Effector memory CD4-positive, alpha-beta T cell (primary cell): ENCODE measurements at places on chromosomes 16 and 17.

- no peak for DNase-seq
These were observed 136.9 kb downstream of the MAP2K6 start for GRCh38 chr17:69551212-69552010.

DNA sequence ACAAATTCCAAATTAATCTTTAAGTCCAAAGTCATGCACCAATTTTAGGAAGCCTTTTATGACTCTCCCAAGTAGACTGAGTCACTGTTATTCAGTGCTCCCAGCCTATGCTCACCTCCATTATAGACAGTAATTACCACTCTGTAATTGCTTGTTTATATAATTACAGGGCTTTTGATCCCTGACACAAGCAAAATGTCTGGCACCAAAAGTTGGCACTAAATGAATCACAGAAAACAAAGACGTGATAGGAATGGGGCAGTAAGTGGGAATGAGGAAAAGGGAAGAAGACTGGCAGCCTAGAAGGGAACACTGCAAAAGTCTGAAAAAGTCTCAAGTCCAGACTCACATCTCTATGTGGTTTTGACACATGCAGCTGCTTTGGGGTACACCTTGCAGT, 94.1 kb downstream of the SLC39A11 start:
- DNase-seq: no peak

GRCh38 chr16:81413245-81413990, 31.2 kb upstream of the CMIP start:
- no peak for DNase-seq

- DNase-seq: no peak
These were observed 34.6 kb downstream of the CYTH1 start for GRCh38 chr17:78747488-78747887.

- DNase-seq: no peak
These were observed 4.4 kb downstream of the FDXR start for GRCh38 chr17:74868251-74868907.

DNA sequence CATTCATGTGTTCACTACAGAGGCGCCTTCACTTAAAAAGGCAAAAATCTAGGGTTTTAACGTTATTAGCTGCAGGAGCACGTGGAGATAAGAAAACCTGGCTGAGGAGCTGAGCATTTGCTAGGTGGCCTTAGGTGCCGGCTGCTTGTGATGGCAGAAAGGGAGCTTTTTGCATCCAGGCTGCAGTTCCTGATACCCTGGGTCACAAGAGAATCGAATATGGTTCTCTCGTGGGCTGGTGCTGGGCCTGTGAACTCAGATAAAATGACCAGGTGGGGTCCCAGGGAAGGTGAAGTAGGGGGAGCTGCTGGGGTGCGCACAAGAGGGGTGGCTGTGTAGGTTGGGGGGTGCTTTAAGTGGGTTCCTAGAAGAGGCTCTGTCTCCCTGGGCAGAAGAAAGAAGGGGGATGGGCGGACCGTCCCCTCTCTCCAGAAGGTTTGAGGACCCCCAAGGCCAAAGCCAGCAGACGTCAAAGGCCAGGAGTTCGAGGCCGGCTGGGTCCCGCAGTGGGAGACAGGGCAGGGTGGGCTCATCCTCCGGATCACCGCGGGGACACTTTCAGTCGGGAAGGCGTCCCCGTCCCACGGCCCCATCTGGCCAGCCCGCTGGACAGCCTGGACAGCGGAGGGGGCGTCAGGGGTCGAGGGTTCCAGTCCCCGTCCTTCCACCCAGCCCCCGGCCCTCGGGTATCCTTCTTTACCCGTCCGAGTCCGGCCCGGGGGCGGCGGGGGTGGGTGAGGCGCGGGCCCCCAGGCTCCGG, 740 bp upstream of the CMIP start:
- DNase-seq: no peak

GRCh38 chr16:59170099-59170712, 436.1 kb upstream of the GOT2 start:
- no peak for DNase-seq

DNA sequence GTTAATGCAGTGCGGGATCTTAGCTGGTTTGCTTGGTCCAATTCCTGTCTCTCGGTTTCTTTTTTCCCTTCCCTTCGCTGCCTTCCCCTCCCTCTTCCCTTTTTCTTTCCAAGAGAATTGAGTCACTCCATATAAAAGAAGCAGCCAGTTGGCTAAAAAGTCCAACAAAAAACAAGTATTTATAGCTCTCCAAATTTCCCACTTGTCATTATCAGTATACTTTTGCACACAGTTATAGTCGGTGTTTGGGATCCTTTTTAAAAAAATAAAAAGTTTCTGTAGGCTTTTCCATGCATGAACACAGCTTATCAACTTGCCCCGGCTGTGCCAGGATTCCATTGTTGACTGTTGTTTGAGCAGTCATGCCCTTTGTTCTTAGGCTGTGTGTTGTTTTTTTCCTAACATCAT, 24.9 kb downstream of the HMOX2 start:
- no peak for DNase-seq

DNA sequence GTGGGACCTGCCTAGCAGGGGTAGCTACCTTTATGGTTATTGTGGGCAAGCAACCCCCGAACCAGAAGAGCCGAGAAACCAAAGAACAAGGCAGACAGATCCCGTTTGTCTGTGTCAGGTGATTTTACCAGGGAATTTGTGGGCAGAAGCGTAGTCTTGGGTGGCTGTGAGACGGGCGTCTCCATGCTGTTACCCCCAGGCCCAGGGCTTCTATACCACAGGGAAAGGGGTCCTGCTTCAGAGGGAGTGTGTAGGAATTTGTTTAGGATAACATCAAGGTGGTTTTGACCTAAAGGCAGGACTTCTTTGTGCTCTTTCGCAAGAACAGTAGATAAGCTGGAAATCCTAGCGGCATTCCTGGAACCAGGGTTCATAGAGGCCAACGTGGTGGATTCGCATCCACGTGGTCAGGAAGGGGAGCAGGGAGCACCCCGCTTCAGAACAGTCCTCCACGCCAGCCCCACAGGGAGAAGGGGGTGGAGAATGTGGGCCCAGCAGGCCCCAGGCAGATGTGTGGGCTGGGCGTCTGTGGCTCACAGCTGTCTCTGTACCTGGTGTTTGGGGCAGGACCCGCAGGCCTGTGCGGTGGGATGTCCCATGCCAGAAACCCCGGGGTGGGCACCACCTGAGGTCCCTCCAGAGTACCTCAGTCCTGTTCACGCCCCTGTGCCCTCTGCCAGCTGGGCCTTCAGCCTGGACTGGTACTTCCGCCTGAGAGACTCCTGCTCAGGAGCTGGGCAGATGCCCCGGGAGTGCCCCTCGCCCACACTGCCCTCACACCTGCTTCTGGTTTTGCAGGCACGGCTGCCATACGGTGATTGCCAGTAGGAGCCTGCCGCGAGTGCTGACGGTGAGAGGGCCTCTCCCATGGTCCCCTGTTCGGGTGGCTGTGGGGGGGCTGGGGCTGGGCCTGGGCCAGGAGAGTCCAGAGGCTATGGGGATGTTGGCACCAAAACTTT, 4.1 kb downstream of the DECR2 start:
- no peak for DNase-seq

GRCh38 chr16:82900559-82900958, 273.8 kb downstream of the CDH13 start:
- no peak for DNase-seq

DNA sequence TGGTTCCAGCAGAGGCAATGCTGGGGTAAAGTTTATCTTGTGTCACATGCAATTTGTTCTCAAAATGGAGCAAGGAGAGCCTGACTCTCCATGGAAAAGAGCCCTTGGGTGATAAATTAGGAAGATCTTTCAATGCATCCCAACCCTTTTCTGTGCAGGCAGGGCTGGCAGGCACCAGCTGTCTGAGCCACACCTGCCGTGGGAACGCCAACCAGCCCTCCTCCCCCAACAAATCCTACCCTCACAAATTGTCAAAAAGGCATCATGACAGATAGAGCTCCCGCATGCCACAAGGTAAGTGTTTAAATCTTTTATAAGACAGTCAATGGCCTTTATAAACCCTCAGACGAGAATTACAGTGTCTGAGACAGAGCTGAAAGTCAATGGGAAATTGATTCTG, 418.5 kb upstream of the CDH5 start:
- no peak for DNase-seq

DNA sequence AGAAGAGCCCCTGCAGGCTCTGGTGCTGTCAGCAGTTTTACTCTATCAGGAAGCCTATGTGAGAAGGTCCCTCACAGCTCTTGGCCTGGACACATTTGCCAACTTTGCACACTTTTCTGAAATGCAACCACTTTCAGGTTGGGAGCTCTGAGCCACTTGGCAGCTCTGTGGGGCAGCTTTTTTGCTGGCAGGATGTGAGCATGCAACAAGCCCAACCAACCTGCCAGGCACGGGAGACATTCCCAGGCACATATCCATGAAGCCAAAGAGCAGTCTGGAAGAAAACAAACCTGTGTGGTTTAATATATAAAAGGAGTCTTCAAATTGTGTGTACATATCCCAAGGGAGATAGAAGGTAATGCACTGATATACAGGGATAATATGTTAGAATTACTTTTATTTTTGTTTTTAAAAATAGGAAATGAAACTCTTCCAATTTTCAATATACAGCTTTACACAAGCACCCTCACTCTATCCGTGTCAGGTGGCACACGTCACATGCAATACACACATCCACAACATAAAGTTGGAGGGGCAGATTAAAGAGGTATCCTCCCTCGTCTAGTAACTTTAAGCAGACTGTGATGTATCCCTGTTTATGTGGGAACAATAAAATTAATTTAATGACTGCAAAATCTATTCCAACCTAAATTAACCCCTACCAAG, 57.4 kb upstream of the COX10 start:
- DNase-seq: no peak

DNA sequence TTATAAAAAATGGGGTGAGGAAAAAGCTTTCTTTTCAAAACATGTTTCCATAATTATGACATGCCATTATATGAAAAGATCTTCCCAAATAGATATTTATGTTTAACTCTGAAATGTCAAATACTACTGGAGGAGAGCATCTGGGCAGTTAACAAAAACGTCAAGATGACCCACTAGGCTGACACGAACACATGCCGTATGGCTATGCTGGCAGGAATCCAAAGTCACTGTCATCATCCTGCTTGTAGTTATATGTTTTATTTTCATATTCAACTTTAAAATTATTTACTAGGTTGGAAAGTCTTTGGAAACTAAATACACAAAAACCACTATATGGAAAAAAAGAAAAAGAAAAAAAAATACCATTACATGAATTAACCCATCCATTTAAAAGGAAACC, 27.3 kb downstream of the ANKFY1 start:
- DNase-seq: no peak

GRCh38 chr17:37305406-37305905, 70.3 kb upstream of the C17orf78 start:
- DNase-seq: no peak

- DNase-seq: no peak
These were observed 6.8 kb downstream of the ZNF207 start for GRCh38 chr17:32356750-32357149.

DNA sequence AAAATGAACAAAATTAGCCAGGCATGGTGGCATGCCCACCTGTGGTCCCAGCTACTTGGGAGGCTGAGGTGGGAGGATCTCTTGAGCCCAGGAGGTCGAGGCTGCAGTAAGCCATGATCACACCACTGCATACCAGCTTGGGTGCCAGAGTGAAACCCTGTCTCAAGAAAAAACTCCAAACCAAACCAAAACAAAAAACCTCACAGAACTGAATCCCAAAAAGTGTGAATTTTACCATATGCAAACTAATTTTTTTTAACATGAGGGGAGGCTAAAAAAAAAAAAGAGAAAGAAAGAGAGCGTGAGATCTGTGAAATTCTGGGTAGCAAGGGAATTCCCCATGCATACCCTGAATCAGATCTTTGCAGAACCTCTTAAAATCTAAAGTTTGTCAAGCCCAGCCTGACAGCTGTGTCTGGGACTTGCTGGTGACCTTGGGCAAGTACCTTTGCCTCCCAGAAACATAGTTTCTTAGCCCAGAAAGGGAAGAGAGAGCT, 17.1 kb upstream of the CDH1 start:
- no peak for DNase-seq

GRCh38 chr16:16828913-16829398, 450.0 kb downstream of the NPIPA7 start:
- DNase-seq: no peak

DNA sequence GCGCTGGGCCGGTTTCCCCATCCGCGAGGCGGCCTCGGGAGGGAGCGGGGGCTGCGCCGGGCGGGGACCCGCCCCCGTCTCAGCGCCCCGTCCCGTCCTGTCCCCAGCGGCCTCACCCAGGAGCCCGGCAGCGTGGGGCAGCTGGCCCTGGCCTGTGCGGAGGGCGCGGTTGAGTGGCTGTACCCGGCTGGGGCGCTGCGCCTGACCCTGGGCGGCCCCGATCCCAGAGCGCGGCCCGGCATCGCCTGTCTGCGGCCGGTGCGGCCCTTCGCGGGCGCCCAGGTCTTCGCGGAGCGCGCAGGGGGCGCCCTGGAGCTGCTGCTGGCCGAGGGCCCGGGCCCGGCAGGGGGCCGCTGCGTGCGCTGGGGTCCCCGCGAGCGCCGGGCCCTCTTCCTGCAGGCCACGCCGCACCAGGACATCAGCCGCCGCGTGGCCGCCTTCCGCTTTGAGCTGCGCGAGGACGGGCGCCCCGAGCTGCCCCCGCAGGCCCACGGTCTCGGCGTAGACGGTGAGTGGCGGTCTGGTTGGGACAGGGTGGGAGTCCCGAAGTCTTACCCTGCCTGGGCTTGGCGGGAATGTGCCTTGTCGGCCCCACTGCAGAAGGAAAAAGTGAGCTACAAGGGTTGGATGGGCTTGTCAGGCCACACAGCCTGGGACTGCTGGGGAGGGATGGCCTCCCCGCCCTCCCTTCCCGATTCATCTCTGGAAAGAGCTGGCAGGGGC, 720 bp downstream of the METRN start:
- no peak for DNase-seq

DNA sequence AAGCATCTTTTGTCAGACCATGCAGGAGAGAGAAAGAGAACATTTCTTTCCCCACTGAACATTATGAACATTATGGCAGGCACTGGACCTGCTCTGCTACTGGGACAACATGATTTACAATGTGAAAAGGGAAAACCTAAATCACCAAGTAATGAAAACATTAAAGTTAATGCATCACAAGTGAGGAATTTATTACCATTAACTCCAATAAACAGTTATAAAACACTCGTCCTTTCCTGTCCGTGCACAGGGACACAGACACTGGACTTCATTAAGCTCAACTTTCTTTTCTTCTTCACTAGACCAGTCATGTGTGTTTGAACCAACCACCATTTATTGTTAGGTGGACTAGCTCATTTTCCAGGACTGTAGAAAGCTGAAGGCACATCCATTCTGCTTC, 95.4 kb downstream of the SNX11 start:
- no peak for DNase-seq

DNA sequence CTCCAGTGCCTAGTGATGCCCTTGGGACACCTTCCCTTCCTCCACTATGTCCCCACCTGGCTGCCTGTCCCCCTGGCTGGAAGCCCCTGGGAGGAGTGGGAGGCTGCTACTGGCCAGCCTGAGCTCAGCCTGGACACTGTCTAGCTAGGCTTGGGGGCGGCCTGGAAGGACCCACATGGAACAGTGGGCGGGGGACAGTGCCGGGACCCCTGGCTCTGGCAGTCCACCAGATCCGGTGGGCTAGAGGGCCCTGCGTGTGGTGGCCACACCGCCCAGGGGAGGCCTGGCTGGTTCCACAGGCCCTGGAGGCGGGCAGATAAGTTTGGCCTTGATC, 388.0 kb upstream of the TNRC6C start:
- no peak for DNase-seq
